Hematopoietic multipotent progenitor cell treated with erythropoietin and hydrocortisone succinate and interleukin-3 and kit ligand, for 6 days (in vitro differentiated cells): ENCODE measurements at places on chromosomes 1 and 21.

GRCh38 chr1:109392788-109393616 is 4.7 kb downstream of the SORT1 start:
- no peak for DNase-seq

- no peak for DNase-seq
Measured at GRCh38 chr1:231964241-231964640, 337.7 kb downstream of the DISC1 start.

GRCh38 chr1:208235982-208236761 is 8.0 kb downstream of the PLXNA2 start:
- peak; percentile 33 for DNase-seq

GRCh38 chr1:109427171-109427467 is 871 bp upstream of the PSMA5 start:
- DNase-seq = no peak

GRCh38 chr1:53729456-53730223 is 9.3 kb downstream of the GLIS1 start:
- no peak for DNase-seq

DNA sequence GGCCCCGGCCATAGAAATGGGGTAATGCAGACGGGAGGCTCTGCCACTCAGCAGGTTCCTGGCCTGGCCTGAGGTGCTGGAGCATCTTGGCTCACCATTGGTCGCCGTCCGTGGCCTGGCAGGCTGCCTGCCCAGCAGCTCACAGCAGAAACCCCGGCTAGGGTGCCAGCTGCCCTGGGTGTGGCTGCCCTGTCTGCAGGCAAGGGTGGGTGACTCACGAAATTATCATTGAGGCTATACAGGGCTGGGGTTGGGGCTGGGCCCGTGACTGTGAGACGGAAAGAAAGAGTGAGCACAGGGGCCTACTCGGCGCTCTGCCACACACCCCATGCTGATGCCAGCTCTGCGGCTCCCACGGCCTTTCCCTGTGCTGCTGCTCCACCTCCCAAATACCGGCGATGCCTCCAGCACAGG is 8.0 kb upstream of the PKP1 start:
- peak; percentile 86 for DNase-seq

DNA sequence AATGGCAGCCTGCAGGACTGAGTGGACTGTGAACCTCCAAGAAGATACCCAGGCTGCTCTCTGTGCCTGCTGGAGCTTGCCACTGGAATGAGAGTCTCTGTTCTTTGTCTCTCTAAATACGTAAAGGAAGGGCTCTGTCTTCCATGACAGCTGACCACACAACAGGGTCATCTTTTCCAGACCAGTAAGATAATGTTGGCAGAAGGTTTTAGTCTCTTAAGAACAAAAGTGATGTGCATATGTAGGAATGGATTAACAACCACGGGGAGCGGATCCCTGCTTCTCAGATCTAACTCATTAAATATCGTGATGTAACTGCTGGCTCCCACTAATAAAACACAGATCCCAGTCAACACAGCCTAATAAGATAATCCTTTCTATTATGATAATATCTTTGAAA is 67.5 kb downstream of the MAP10 start:
- DNase-seq = no peak

DNA sequence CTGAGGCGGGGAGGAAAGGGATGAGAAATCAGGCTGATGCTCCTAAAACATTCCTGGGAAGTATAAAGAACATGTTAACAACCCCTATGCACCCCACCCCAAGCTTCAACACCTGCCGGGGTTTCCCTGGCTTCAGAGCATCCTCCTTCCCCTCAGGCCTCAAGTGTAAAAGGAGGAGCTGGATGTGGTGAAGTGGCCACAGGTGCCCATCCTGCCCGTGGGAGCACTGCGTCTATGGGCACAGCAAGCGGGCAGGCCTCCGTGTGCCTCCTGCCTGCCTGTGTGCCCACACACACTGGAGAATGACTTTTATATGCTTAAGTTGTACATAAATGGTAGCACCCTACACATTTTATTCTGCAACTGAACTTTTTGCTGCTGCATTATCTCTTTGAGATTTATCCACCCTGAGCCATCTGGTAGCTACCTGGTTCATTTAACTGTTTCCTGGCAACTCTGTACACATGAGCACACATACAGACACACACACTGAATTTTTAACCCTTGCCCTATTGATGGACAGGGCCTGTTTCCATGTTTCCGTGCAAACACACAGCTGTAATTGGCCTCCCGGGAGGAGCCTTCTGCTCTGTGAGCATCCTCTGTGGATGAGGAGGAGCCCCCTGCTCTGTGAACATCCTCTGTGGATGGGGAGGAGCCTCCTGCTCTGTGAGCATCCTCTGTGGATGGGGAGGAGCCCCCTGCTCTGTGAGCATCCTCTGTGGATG is 13.4 kb upstream of the FTCD start:
- DNase-seq = no peak

- no peak for DNase-seq
Measured at GRCh38 chr1:44545961-44546360, 128.3 kb downstream of the TMEM53 start.

GRCh38 chr21:42040411-42041180 is 30.4 kb upstream of the ZBTB21 start:
- DNase-seq = no peak

- DNase-seq = no peak
Measured at GRCh38 chr1:95640746-95641145, 406.7 kb downstream of the RWDD3 start.

- DNase-seq = peak; percentile 51
Measured at GRCh38 chr1:26862781-26863684, at the start of gene SFN. SFN (plus strand) TSS chr1:26863149; CDS start chr1:26863213, 64 bp downstream.

GRCh38 chr1:75131565-75132241 is 2.5 kb upstream of the LHX8 start:
- no peak for DNase-seq
